ENCODE measurements at places on chromosomes 2 and 18. TPM values are rescaled to one million over a fixed set of nuclear protein-coding genes. Genes with fewer than 3 reads are reported as not detected.

DNA sequence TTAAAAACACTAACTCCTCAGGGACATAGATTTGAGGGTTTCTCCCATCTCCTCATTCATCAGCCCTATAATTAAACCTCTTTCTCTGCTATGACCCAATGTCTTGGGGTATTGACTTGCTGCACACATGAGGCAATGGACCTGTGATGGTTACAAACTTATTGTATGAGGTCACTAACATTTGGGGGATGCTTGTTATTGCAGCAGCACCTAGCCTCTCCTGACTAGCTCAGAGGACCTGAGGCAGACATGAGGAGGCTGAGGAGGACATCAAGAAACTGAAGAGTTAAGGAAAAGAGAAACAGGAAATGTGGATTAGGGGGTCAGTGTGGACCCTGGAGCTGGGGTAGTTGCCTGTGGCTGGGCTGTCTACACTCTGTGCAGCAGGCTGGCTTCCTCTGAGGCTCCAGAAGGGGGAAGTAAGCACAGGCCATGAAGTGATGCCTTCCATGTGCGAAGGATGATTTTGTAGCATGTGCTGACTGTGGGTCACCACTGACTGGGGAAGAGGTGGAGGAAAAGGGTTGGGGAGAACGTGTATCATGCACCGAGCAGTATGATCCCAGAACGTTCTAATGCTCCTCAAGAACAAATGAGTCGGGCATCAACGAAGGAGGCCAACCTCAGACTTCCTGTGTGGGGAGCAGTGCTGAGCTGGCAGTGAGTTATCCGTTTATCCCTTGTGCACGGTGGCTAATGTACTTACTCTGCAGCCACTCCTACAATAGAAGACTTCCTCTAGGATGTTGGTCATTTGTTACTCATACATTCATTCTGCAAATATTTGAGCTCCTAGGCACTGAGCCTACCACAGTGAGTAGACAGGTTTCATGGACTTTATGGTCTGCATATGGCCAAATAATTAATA is 42.1 kb upstream of the RFX8 start:
- no peaks in the 10 kb centered on the region for H3K4me1 ChIP-seq
- no peak for DNase-seq
- no peak overlapping the region for H3K4me3 ChIP-seq
- H3K36me3 ChIP-seq, result no peaks in the 10 kb centered on the region

GRCh38 chr2:56709181-56709580 is 525.4 kb downstream of the CCDC85A start:
- H3K4me3 ChIP-seq, result no peak overlapping the region
- no peaks in the 10 kb centered on the region for H3K27me3 ChIP-seq
- no peak overlapping the region for H3K27ac ChIP-seq
- no peak for DNase-seq
- no peaks in the 10 kb centered on the region for H3K36me3 ChIP-seq
- no peaks in the 10 kb centered on the region for H3K4me1 ChIP-seq

DNA sequence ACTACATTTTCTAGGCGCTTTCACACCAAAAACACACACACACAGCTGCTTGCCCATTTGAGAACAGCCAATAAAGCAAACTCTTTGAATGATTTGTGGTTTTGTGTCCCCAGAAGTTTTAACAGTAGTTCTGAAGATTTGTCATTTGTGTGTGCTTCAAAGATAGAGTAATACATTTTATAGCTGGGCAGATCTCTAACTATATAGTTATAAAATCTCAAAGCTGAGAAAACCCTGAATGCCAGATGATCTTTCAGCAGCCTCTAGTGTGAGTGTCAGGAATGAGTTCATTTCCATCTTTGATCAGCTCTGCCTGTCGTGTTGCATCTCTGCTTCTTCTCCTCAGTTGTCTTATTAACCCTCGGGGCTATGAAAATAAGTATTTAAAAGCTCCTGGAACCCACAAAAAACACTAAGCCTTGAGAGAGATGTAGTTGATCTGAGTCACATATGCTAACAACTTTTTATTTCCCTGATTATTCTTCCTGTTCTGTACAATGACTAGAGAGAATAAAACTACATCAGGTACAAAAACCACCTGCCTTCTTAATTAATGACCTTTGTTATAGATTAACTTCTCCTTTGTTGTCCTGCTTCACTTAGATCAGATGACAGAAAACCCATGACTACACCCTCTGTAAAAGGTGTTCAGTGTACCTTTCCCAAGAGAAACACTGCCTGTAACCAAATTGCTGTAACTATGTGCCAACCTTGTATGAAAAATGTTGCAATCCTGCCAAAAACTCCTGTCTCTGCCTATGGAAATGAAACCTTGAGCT is 30.0 kb upstream of the SLC3A1 start:
- DNase-seq, result no peak
- no peak overlapping the region for H3K27ac ChIP-seq
- H3K4me1 ChIP-seq, result peaks cover 7% of the 10 kb centered on the region
- H3K36me3 ChIP-seq, result no peaks in the 10 kb centered on the region
- no peak overlapping the region for H3K4me3 ChIP-seq
- no peaks in the 10 kb centered on the region for H3K27me3 ChIP-seq

DNA sequence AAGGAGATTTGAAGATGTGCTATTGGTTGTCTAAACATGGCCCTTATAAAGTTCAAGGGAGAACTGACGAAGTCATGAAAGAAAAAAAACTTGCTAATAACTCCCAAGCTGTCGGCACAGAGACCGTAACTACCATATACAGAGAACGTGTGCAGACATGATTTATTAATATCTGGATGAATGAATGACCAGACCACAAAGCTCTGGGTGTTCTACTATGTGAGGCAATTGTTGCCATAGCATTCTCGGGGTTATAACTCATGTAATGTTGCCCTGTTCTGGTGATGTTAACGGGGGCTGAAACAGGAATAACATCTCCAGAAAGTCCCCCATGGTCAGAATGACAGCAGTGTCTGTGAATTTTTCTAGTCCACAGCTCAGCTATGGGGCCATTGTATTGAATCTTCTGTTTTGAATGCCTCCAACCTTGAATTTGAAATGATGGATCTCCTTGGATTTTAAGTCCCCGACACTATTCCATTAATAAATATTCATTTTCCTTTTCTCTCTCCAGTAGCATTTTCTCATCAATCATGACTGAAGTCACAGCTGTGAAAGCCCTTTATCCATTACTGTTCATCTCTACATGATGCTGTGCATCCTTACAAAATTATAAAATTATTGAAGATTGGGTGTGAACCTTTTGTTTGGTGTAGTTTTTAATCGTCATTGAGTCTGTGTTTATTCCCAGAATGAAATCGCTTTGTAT is 483.4 kb upstream of the KLHL29 start:
- H3K27me3 ChIP-seq, result no peaks in the 10 kb centered on the region
- no peaks in the 10 kb centered on the region for H3K4me1 ChIP-seq
- no peak overlapping the region for H3K4me3 ChIP-seq
- H3K27ac ChIP-seq, result peak overlapping the region; percentile 92

- no peak overlapping the region for H3K27ac ChIP-seq
- H3K4me1 ChIP-seq, result peaks cover 5% of the 10 kb centered on the region
- no peak overlapping the region for H3K4me3 ChIP-seq
Measured at GRCh38 chr2:190693533-190694232, 44.8 kb downstream of the NAB1 start.

DNA sequence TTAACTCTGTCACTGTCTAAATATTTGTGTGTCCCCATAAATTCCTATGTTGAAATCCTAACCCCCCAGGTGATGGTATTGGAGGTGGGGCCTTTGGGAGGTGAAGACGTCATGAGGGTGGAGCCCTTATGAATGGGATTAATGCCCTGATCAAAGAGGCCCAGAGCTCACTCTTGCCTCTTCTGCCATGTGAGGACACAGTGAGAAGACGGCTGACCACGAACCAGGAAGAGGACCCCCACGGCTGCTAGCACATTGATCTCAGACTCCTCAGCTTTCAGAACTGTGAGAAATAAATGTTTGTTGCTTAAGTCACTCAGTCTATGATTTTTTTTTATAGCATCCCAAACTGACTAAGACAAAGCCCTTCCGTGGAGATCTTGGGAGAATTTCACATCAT is 71.2 kb downstream of the BCL2L11 start:
- peaks cover 9% of the 10 kb centered on the region for H3K4me1 ChIP-seq
- DNase-seq, result peak; percentile 25
- H3K36me3 ChIP-seq, result no peaks in the 10 kb centered on the region
- no peaks in the 10 kb centered on the region for H3K27me3 ChIP-seq

DNA sequence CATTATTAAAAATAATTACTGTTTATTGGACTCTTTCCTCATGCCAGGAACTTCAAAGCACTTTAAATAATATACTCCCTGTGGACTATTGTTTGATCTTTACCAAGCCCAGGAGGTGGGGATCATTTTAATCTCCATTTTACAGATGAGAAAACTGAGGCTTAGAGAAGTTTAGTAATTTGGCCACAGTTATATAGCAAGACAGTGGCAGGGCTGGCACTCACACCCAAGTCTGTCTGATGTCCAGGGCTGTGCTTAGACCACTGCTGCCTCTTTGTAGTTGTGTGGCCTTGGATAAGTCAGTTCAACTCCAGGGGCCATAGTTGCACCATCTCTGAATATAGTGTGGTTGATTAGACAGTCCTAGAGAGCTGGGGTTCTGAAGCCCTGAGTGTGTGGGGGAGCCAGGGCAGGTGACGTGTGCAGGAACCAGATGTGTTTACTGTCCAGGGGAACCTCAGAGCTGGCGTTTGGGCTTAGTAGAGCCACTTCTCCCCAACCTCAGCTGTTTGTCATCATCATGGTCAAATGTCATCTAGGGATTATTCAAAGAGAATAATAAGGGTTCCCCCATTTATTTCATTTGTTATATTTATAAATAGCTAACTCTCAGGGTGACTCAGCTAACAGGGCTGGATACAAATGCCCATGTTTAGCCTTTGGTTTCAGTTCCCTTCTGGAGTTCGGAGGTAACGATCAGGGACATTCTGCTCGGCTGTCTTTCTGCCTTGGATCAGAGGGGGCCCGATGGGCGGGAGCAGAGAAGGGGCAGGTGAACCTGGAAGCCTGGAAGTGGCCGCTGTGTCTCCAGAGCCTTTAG is 68.0 kb downstream of the BOLA3 start:
- no peaks in the 10 kb centered on the region for H3K4me1 ChIP-seq
- no peak overlapping the region for H3K4me3 ChIP-seq
- H3K27ac ChIP-seq, result no peak overlapping the region
- no peak for DNase-seq

DNA sequence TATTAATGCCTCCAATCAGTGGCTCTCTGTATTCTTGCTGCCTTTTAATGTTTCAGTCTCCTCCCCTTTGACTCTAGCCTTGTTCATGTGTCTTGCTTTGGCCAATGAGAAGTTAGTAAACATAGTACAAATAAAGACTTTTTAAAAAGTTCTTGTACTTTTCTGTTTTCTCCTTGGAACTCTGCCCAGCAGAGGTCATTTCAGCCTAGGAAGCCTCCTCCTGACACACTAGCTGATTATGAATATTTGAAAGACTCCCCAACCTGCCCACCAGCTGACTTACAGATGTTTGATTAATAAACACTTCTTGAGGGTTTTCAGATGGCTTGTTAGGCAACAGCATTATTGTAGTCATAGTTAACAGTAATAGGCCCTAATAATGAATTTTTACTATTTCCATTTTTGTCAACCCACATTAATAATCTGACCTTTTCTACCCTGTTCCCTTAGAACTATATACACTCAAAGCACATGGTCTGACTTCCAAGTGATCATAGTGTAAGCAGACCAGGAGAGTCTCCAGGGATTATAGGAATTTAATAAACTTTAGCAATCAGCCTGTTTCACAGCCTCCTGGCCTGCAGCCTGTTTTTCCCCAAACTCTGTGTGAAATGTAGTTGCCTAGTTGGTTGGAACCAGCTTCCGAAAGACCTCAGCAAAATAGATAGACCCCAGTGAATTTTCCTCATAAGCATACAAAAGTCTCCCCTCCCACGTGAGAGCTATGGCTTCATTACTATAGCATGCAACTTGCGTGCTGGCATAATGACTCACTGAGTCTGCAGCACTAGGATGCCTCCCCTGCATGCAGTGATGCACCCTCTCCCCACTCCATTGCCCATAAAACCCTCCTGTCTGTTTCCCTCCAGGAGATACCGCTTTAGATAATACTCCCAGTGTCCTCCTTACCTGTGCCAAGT is 670.7 kb upstream of the ZNF804A start:
- no peak overlapping the region for H3K4me3 ChIP-seq
- no peaks in the 10 kb centered on the region for H3K36me3 ChIP-seq
- no peak overlapping the region for H3K27ac ChIP-seq
- DNase-seq, result no peak

DNA sequence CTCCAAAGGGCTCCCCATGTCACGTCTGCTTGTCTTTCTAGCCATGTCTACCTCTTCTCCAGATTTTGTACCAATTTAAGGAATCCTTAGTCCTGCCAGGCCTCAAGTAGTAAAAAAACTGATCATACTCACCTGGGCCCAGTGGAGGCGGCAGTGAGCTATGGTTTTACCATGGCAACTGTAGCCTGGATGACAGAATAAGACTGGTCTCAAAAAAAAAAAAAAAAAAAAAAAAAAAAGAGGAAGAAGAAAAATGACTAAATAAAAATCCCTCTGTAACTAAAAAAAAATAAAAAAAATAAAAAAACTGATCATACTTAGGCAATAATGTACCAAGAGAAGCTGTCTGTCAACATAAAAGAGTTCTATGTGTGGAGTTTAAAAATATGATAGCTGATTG is 221.6 kb downstream of the NR4A2 start:
- no peak overlapping the region for H3K27ac ChIP-seq
- no peaks in the 10 kb centered on the region for H3K36me3 ChIP-seq
- H3K4me1 ChIP-seq, result no peaks in the 10 kb centered on the region
- peak; percentile 88 for DNase-seq
- H3K4me3 ChIP-seq, result no peak overlapping the region

DNA sequence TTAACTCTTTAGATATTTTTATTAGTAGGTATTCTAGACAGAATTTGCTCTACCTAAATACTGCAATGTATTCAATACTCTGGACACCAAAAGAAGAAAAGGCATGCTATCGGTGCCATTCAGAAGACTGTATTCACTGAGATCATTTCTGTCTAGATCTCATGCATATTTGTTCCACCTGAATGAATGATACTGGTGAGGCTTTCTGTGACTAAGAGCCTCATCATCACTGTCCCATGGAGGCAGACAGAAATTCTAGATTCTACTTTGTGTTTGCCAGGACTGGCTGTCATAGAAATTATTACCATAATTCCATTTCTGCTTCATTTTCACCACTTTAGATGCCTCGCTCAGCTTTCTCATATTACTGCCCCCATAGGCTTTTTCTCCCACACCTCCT is 340.7 kb downstream of the MBD2 start:
- no peak overlapping the region for H3K4me3 ChIP-seq
- DNase-seq, result no peak
- no peaks in the 10 kb centered on the region for H3K36me3 ChIP-seq
- H3K27ac ChIP-seq, result no peak overlapping the region
- no peaks in the 10 kb centered on the region for H3K4me1 ChIP-seq
- H3K27me3 ChIP-seq, result no peaks in the 10 kb centered on the region

GRCh38 chr2:200310545-200310971 is 4.1 kb downstream of the SPATS2L start:
- DNase-seq, result no peak
- peaks cover 19% of the 10 kb centered on the region for H3K4me1 ChIP-seq
- H3K4me3 ChIP-seq, result peak overlapping the region; percentile 54
- no peak overlapping the region for H3K27ac ChIP-seq

Gene NOSTRIN
- 0.73 TPM for total RNA-seq

Gene HOXD11
- 1.0 TPM for total RNA-seq

Gene ABHD1
- total RNA-seq, result 0.25 TPM

Gene CRYBA2
- 1.3 TPM for total RNA-seq

Measured in endodermal cell (in vitro differentiated cells).